ENCODE measurements at places on chromosomes 7 and 10.
A peak's percentile ranks its signal among the peaks of the same experiment; 100 is the strongest.

- peak; percentile 13 for DNase-seq
Observed at GRCh38 chr10:110901954-110902819, 16.8 kb downstream of the BBIP1 start.

GRCh38 chr7:149717481-149717880, 55.9 kb downstream of the ZNF467 start:
- DNase-seq: no peak

DNA sequence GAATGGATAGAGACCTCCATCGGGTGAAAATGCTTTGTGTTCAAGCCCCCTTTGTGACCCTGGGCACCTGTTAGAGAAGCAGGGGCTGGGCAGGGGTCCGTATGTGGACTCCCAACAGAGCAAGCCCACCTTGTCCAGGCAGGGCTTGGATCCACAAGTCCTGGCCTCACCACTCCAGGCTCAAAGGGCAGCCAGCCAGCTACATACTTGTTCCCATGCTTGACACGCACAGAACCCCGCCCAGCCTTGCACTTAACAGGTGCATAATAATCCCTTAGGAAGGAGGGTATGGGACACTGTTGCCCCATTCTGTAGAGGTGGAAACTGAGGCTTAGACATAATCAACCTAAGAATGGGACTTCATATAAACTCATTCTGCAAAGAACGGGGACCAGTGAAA, 160.6 kb downstream of the PRKAG2 start:
- DNase-seq: no peak

DNA sequence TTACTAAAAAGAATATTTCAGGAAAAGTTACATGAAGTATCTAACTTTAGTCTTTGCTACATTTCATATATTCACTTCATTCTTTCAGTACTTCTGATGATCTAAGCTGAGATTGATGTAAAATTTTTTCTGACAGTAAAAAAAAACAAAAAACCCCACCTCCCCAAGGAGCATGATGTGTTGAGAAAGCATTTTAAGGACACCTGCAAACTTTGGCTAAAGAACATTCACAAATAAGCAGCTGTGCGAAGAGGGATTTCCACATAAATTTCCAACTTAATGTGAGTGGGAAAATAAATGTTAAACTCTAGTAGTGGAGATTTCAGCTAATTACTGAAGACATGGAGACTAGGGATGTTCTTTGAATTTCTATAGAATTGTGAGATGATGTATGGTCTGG, 35.5 kb downstream of the DLD start:
- DNase-seq: no peak

- DNase-seq: no peak
Observed at GRCh38 chr7:139655305-139655704, 122.5 kb downstream of the HIPK2 start.

GRCh38 chr7:159042103-159042502, 102.6 kb downstream of the VIPR2 start:
- DNase-seq: no peak

DNA sequence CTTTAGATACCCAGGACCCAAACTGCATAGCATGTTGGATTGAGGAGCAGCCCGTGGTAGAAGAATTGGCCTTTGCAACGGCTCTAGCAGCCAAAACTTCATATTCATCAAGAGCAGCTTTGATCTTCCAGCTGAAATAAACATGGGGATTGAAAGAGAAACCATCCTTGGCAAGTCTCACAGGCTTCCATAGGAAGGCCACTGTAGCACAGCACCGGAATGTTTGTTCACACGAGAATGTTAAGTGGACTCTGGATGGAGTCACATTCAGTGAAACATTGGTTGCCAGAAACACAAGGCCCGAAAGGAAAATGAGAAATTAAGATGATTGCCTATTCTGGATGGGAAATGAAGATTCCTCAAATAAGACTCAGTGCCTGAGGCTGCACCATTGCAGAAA, 97.4 kb downstream of the RAB18 start:
- DNase-seq: peak; percentile 21

DNA sequence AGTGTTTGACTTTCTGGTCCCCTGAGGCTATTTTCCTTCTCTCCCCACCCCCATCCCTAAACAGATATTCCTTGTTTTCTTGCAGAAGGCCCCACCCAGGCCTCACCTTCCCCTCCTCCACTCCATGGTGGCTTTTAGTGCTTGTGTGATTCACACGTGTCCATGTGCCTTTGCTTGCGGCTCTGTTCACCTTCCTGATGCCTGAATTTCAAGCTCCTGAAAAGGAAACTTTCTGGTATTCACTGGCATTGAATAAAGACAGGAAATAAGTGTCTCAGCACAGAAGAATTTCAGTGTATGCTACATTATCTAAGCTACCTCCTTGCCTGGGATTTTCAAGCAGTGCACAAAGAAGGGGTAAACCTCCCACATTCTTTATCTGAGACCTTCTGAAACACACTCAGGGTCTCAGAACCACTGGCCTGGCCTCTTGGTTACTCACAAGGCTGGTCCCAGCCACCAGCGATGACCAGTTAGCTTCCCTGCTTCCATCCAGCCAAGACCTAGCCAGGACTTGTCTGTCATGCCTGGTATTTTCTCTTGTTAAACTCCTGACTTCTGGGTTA, 17.2 kb upstream of the UBE2H start:
- peak; percentile 70 for DNase-seq

- DNase-seq: no peak
Observed at GRCh38 chr7:157652954-157653826, 316.4 kb downstream of the DNAJB6 start.

- DNase-seq: no peak
Observed at GRCh38 chr10:133249975-133250754, 12.5 kb downstream of the VENTX start.

DNA sequence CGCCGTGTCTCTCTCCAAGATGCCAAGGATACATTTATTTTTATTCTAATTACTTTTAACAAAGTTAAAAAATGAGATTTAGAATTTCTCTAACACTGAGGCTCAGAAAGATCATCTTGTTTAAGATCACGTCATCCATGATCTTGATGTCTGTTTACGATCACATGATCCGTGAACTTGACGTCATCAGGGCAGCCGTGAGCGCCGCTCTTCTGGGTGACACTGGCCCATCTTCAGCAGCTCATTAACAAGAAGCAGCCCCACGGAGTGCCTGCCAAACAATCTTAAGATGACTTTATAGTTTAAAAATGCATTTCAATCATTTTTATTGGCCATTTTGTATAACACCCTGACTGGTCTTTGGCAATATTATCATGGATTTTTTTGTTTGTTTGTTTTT, 291.1 kb upstream of the PRKCQ start:
- no peak for DNase-seq

- DNase-seq: peak; percentile 25
Observed at GRCh38 chr7:139328375-139328774, 12.8 kb upstream of the FMC1 start.

DNA sequence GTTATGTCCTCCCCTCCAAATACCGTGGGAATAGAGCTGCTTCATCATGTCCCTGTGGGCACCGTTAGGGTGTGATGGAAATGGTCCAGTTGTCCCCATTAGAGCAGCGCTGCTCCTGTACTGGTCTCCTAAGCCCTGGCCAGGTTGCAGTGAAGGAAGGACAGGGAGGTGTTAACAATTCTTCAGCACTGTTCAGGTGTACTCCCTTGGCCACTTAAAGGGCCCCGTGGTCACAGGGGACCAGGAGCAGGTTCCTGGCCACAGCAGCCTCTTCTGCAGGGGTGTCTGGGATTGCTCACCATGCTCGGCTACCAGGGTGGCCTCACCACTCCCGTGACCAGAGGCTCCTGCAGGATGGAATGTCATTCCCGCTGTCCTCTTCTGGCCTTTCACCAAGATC, 65.8 kb downstream of the MINDY4 start:
- DNase-seq: no peak

GRCh38 chr7:36082216-36082615, 70.8 kb upstream of the EEPD1 start:
- DNase-seq: no peak

DNA sequence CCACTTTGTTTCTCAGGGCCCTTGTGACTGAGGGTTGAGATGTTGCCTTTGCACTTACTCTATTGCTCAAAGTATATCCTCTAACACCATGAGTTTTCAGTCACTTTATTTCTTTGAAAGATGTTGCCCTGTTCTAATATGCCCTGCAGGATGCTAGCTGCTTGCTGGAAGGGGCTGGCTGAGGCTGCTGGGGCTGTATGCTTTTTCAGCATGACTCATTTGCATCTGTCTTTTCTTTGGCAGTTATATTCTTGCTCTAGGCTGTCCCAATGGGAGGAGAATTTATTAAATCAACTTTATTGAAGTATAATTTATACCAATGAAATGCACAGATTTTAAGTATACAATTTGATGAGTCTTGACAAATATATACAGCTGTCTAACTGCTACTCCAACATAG, 157.7 kb downstream of the PLPP4 start:
- DNase-seq: no peak

DNA sequence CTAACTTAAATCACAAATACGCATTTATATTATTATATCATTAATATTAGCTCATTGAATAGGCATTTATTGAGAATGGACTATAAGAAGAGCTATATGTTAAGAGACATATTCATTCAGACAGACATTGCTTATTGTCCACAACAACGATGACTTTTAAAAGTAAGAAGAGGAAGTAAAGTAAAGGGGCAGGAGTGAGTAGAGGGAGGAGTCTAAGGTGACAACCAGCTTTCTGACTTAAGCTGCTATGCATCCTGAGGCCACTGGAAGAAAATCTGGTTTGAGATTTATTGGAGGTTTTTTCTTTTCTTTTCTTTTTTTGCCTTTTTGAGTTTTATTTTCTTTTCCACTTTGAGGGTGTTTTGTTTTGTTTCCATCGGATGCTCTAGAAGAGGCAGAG, 723.5 kb downstream of the GRM8 start:
- DNase-seq: no peak

- DNase-seq: no peak
Observed at GRCh38 chr7:155284496-155285274, 13.0 kb upstream of the INSIG1 start.

- no peak for DNase-seq
Observed at GRCh38 chr10:1022413-1022812, 3.2 kb downstream of the IDI2 start.

DNA sequence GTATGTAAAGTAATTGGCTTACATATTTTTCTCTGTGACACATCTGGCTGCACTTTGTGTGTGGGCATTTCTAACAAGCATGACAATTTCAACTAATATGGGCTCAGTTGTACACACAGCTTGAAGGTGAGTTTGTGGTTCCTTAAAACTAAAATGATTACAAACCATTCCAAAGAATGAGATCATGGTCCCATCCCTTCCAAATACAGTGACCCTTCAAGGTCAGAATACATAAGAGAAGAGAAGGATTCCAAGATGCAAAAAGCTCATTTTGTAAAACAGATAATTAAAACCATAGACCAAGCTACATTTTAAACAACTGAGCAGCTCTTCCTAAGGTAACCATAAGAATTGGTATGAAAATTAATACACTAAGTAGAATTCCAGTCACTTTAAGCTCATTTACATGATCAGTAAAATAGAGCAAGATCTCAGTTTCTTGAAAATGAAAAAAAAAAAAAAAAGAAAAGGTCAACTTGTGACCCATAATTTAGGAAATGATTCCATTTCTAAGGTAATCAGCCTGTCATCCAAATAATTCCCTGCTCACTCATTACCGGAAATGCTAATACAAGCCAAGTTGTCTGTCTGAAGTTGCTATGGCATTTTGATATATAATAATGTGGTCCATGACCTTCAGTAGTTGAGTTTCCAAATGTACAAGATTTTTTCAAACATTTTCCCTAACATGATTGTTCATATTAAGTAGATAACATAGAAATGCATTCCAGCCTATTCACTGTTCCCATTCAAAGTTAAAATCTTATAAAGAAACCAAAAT, 688.5 kb downstream of the PARD3 start:
- no peak for DNase-seq

DNA sequence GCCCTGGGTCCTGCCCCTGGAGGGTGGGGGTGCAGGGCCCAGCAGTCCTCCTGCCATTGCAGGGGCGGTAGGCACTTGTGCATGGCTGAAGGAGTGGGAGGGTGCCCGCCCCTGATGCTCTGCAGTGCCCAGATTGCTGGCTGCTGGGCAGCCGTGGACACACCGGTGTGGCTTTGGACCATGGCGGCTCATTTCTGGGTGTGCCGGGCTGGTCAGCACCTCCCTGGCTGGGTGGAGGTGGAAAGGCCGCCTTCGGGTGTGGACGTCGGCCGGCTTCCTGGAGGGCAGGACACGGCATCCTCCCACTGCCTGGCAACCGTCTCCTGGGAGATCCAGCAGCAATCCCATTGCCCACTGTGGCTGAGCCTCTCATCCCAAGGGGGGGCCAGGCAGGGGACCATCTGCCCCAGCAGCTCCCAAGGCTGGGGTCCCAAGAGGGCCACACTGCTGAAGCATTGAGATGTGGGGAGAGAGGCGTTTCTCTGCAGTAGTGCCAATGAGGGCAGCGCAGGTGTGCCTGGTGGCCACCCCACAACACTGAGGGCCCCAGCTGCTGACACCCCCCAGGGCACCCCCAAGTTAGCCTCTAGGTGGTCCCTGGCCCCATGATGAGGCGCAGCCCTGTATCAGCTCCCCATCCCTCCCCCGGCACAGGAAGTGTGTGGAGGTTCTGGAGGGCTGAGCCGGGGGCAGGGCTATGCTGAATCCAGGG, 12.9 kb downstream of the TTYH3 start:
- DNase-seq: no peak

DNA sequence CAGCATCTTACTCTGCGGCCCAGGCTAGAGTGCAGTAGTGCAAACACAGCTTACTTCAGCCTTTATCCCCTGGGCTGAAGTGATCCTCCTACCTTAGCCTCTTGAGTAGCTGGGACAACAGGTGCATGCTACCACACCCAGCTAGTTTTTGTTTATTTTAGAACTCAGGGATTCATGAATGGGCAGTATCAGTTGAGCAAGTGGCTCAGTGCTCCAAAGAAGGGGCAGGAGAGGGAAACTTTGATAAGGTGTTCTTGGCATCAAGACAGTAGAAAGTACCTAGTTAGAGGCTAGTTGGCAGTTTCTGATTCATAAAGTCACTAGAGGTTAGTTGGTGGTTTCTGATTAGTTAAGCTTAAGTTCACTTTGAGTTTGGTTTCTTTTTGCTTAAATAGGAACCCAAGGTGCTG, 18.4 kb downstream of the TRIM24 start:
- no peak for DNase-seq

GRCh38 chr10:3624367-3624766, 160.6 kb downstream of the KLF6 start:
- DNase-seq: no peak

Measured in MG63 (cell line).